NCI-H2081 treated with DMSO at 0.1 percent for 48 hours (cell line): ENCODE measurements at places on chromosomes 11 and 22.

GRCh38 chr11:66636411-66636810, 2.1 kb upstream of the RBM4 start:
- DNase-seq, result no peak

DNA sequence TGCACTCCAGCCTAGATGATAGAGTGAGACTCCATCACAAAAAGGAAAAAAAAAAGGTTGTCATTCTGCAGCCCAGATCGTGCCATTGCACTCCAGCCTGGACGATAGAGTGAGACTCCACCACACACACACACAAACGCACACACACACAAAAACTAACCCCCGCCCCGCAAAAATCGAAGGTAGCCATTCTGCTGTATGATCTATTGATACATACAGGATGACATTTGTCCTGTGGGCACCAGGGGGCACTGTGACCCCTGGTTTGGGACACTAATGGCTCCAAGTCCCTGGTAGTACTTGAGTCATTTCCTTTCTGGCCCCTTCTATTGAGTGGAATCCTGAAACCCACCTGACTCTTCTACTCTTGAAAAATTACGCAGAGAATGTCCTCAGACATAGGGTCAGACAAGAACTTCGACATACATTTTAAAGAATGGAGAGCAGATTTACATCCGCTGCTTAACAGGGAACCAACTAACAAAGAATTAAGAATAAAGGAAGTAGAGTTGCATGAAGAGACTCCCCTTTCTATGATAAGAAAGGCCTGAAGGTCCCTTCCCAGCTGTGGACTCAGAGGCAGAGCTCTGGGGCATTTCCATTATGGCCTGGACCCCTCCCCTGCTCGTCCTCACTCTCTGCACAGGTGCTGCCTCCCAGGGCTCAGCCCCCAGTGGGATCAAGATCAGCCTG, 35.0 kb upstream of the PRAME start:
- DNase-seq, result no peak

DNA sequence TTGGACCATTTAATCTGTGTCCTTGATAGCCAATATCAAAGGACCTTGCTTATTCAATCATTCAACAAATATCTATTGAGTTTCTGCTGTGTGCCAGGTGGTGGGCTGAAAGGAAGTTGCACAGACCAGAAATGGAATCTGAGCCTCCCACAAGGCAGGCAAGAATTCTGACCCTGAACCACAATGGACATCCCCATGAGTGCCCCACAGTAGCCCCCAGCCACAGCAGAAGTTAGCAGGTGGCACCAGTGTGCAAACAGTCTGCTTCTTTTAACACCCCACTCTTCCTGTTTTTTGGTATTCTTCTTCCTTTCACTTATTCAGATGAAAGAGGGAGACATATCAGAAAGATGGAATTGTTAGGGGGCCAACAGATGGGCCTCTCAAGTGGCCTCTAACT, 12.2 kb upstream of the SERPING1 start:
- DNase-seq, result no peak

DNA sequence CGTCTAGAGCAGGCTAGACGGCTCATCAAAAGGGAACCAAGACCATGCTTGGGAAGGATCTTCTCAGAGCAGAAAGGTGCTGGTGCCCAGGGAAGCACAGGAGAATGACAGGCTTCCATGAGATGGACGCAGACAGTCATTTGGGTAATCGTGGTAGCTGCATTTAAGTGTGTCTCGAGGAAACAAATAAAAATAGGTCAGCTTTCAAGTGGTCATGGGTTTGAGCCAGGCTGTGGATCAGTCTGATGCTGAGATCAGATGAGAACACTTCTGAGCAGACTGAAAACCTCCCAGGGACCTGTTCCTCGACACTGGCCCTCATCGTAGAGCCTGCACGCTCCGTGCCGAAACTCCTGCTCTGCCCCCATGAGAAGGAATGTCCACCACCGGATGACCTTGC, 4.7 kb downstream of the CARS1 start:
- DNase-seq, result no peak

DNA sequence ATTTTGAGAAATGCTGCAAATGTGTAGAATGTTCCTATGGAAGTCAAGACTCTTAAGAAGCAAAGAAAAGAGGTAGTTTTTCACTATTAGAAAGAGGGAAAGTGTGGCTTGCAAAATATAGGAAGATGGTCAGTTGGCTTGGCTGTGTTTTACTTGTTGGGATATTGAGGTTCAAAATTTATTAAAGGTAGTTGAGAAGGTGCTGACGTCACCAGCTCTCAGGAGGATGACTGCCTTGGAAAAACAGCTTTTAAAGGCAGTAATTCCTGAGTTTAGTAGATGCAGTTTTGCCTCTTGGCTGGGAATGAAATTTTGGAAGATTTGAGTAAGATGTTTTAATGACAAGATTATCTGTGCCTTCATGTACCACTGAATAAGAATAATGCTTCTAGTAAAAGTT, 336 bp downstream of the OR4D9 start:
- no peak for DNase-seq
